Stimulated activated CD4-positive, alpha-beta T cell treated with anti-CD3 and anti-CD28 coated beads, Interleukin-4, amount 100 ng/mL, for 48 hours (primary cell): ENCODE measurements at places on chromosomes 13 and 19.

- no peak for DNase-seq
These were observed 104.9 kb downstream of the CACNA1A start for GRCh38 chr19:13401388-13401787.

DNA sequence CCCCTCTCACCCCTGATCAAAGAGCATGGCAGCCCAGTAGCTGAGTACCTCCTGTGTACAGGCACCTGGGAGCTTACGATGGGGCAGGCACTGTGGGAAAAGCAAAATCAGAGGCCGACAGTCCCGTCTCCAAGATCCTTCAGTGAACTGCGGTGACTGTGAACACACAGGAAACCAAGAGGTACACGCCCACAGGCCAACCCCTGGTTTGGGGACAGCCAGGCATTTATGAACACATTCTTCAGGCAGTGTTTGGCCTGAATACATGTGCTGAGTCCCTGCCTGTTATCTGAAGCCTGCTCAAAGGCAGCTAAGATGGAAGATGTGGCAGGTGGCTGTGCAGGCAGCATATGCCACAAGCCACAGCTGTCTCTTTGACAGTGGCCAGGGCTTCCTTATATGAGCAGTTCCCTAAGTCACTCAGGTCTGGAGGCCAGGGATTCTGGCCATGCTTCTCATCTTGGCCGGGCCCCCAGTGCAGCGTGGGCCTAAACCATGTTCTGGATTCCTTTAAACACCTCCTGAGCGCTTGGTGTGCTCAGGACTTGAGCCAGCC, 123.6 kb downstream of the UQCRFS1 start:
- no peak for DNase-seq

- DNase-seq = no peak
These were observed 11.8 kb upstream of the PRR19 start for GRCh38 chr19:42290136-42290522.

DNA sequence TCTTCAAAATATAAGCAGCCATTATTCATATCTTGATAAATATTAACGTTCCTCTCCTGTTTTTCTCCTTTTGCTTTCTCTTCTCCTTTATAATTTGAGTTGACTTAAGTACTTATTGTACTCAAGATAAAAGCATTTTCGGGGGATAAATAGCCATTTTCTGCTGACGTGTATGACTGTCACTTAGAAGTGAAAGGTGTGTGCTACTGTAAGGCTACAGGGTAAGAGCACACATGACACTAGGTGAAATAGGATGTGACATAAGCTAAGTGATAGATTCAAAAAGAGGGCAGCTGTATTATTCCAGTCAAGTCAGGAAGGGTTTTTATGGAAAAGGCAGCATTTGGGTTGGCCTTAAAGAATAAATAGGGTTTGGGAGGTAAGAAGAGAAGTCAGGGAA, 128.5 kb downstream of the GPC6 start:
- DNase-seq = no peak

- DNase-seq = no peak
These were observed 32.5 kb upstream of the IRS2 start for GRCh38 chr13:109818886-109819285.

DNA sequence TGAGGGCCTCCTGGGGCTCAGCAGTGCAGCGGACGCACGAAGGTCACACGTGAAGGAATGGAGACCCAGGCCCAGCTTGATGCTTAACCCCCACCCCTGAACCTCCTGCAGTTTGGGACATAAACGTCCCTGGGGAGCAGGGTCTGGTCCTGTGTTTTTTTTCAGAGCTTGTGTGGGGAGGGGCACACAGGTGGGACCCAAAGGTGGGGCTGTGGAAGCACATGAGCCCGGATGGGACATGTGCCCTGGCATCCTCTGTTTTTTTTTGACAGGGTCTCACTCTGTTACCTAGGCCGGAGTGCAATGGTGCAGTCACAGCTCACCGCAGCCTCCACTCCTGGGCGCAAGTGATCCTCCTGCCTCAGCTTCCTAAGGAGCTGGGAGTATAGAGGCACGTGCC, 20.5 kb downstream of the UBXN6 start:
- no peak for DNase-seq

GRCh38 chr19:4586691-4587090, 27.2 kb upstream of the SEMA6B start:
- DNase-seq = no peak

DNA sequence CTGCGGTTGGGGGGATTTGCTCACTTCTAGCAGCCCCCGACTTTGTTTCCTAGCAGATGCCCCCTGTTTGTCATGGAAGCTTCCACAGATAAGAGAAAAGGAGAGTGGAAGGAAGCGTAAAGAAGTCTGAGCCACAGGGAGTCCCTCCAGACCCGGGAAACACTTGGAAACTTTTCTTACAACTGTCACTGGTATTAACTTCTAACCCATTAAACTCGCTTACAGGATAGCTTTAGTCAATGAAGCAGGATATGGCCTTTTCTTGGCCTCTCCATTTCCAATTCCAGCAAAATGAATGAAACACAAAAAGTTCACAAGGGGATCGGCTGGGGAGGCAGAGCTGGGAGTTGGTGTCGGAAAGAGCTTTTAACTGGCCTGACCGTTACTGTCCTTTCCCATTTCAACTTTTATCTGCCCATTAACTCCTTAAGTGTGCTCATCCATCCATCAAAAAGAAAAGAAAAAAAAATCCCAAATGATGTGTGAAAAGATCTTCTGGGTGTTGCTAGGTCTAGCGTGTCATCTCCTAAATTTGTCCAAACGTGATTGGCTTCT, 231.9 kb upstream of the ARGLU1 start:
- DNase-seq = no peak

DNA sequence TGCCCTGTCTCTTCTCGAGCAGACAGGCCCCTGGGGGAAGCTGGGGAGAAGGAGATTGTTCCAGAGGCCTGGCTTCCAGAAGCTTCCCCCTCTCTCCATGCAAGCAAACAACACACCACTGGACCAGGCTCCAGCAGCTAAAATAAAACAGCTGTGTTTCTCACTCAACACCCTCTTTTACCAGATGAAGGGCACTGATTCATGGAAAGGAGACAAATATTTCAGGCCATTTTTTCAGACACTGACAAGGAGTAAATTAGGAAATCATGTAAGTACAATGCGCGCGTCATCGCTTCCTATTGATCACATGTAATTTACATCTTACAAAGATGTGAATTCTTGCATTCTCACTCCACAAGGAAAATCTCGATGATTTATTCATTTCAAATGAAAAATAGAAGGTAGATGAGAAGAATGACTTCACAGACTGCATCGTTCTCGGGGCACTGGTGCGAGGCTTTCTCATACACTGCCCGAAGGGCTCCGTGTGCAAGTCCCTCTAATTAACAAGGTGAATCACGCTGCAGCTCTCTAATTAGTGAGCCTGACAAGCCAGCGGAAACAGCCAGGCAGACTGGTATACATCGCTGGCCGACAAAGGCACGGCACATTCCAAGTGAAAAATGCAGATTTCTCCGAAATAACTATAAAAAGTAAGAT, 153.6 kb downstream of the KCTD15 start:
- no peak for DNase-seq

DNA sequence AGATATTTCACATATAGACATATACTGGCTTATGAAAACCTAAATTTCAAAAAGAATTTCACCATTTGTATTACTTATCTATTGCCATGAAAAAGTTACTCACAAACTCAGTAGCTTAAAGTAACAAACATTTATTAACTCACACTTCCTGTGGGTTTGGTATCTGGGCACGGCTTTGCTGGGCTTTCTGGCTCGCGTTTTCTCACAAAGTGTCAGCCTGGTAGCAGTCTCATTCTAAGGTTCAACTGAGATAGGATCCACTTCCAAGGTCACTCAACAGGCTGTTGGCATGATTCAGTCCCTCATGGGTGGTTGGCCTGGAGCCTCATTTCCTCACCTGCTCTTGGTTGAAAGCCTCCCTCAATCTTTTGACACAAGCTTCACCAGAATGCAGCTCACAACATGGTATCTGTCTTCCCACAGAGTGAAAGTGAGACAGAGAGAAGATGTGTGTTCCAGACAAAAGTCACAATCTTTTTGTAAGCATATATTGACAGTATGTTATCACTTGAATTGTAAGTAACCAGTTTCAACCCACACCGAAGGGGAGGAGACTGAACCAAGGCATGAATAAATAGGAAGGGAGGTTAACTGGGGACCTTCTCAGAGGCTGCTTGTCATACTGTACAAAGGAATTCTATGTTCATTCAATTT, 1065.8 kb upstream of the SPRY2 start:
- no peak for DNase-seq

DNA sequence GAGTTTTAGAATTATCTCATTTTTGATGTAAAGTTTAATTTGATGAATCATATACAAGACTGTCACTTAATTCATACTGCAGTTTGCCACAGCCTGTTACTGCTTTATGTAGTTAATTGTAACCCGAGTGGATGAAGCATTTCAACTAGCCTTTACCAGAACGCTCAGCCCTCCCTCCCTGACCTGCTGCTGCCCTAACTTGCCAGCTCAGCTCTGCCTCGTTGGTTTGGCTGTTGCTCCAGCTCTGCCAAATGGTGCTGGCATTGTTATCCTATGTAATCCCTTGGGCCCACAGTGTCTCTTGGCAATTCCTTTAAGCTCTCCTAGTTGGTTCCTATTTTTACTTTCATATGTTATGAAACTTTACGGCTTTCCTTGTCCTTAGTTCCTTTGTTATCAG, 113.3 kb downstream of the LMO7 start:
- DNase-seq = no peak

DNA sequence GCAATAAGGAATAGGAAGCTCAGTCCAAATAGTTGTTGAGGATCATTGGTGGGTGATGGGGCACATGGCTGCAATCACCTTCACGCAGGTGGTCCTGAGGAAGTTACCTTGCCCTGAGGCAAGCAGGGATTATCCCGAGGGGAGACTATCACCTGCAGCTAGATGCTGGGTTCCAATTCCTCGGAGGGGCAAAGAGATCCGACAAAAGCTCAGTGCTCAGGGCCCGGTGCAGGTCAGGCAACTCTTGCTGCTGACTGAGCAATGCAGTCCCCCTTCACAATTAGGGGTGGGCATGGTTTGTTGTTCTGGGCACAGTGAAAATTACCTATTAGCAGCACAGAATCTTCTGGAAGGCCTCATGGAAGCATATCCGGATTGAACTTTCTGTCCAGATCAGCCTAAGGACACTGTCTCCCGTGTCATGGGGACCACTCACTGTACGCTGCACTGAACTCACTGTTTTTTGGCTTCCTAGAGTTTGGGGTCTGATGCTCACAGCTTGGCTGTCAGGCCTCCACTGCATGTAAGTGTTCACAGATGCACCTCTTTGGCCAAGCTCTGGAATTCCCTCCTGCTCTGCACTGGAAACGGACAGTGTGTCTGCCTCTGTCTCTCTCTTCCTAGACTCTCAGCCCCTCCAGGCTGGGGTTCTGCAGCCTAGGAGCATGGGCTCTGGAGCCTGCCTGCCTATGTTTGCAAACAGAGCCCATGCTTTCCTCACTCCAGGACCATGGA, 372.7 kb downstream of the ZNF536 start:
- no peak for DNase-seq

DNA sequence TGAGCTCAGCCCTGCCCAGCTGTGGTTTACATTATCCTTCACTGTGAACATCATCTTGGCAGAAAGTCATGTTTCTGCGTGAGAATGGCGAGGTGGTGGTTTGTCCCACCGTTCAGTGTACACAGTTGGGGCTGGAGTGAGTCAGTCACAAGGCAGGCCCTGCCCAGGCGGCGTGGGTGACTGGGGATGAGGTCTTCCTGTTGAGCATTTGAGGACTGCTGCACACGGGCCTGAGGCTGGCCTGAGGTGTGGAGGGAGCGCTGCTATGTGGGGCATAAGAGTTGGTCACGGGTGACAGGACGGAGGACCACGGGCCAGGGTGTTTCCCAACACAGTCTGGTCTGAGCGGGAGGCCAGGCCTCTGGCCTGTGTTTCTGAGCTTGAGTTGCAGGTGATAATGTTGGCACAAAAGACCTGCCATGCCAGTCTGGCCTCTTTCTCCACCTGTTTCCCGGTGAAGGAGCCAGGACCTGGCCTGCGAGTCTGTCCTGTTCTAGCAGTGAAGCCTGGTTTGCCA, 13.4 kb upstream of the C19orf33 start:
- no peak for DNase-seq

DNA sequence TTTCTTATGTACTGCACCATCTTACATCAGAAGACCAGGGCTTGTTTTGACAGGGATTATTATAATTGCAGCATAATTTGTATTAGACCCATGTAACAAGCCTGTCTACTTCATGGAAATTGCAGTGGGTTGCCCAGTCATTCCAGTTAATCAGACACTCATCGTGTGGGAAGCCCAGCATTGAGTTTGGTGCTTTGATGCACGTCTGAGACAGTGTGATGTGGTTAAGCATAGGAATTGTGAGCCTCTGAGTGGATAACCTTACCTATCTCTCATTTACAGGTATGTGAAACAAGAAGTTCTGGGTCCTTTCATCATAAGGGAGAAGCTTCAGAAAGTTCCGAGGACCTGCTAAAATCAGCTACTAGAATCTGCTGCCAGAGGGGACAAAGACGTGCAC, 12.8 kb downstream of the RGCC start:
- peak; percentile 59 for DNase-seq

DNA sequence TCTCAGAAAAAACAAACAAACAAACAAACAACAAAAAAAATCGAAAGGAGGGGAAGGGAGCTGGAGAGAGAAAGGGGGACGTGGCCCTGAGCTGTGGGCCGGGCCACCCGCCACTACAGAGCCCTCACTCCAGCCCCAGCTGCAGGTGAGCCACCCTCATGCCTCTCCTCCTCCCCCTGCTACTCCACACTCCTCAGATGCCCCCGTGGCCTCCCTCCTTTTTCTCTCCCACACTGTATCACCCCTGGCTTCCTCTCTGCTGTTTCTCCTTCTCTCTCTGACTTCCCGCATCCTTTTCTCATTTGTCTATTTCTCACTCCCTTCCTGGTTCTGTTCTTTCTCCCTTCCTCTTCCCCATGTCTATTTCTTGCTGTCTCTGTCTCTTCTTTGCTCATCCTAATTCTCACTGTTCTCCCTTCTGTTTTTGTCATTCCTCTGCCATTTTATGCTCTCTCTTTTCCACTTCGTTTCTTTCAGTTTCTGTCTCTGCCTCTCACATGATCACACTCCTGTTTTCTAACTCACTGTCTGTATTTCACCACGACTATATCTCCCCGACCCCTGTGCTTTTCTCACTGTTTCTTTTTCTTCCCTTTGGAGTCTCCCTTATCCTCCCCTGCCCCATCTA, 2.7 kb downstream of the KLK2 start:
- DNase-seq = no peak

- no peak for DNase-seq
These were observed 25.6 kb upstream of the GAS6 start for GRCh38 chr13:113889467-113889866.

GRCh38 chr13:41394166-41394565, 63.2 kb upstream of the RGCC start:
- no peak for DNase-seq

DNA sequence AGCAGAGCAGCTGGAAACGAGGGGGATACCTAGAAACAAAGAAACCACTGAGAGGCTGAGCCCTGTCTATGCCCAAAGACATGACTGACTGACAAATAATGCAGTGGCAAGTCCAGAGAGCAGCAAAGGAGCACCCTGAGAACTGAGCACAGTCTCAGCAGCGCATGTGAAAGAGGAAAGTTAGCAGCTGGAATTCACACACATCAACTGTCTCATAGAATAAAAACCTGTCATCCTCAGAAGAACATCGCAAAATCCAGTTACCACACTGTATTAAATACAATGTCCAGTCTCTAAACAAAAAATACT, 24.1 kb upstream of the DLEU7 start:
- DNase-seq = no peak
